ENCODE measurements at places on chromosomes 4 and X. TPM values are rescaled to one million over a fixed set of nuclear protein-coding genes. Genes with fewer than 3 reads are reported as not detected.

Gene UGDH
- total RNA-seq = 93.9 TPM

Gene NOX1
- not detected for total RNA-seq

Gene NDP
- total RNA-seq = not detected

Gene CEP135
- total RNA-seq = 14.8 TPM

Gene SUPT20HL1
- not detected for total RNA-seq

- DNase-seq = no peak
These were observed 138.0 kb downstream of the PDGFRA start for GRCh38 chr4:54367059-54367458.

GRCh38 chr4:89283226-89284009, 24.2 kb downstream of the GPRIN3 start:
- DNase-seq = no peak

DNA sequence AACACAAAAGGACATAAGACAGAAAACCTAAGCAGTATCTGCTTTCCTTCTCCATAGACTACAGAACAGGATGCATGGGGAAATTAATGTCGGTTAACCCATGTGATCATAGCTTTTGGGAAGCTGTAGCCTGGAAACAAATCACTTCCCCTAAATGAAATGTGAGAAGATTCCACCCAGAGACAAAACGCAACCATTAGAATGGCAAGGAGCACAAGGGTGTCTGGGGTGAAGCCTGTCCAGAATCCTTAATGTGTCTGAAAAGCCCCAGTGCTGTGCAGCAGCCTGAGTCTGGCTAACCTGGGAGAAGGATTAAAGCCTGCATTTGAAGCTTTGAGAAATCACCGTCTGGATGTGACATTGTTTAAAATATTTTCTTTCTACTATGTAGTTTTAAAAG, 213.3 kb downstream of the ANKRD50 start:
- no peak for DNase-seq

DNA sequence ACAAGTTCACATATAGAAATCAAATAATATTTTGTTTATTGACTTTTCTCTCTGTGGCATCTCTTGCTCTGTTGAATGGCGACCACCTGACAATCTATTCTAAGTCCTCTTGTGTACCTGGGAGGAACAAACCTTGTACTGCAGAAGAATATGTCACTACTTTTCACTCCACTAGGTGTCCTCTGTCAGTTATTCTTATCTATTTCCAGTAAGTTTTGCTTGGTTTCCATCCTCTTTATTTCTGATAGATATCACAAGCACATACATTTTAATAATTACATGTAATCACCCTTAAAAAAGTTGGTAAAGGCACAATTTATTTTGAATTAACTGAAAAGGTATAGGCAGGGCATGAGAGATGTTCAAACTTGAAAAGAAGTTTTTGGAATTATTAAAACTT, 238.4 kb downstream of the SNCA start:
- DNase-seq = no peak

GRCh38 chr4:100519205-100519604, 1.4 kb upstream of the EMCN start:
- DNase-seq = no peak

- DNase-seq = no peak
These were observed 239.2 kb downstream of the ANTXR2 start for GRCh38 chr4:79833857-79834256.

DNA sequence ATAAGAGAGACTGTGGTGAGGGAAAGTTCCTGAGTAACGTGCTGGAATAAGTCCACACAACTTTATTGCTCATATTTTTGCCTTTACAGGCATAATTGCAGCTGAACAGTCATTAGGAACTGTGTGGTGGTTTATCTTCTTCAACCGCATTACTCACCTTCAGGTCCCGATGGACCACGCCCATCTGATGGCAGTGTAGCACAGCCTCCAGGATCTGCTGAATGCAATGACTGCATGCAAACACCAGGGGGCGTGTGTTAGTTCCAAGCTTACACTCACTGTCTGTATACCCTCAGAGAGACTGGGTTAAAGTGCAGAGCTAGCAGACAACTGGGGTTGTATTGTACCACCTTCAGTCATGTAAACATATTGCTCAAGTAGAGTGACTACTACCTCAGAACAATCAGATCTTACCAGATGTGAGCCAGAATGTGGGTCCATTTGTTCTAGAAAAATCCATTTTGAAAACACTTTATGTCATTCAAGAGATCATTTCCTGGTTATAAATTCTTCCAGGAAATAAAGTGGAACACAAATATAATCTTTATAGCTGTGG, 214.0 kb downstream of the CAMK2D start:
- peak; percentile 83 for DNase-seq

GRCh38 chr4:86044593-86044985, 315.3 kb downstream of the MAPK10 start:
- no peak for DNase-seq

DNA sequence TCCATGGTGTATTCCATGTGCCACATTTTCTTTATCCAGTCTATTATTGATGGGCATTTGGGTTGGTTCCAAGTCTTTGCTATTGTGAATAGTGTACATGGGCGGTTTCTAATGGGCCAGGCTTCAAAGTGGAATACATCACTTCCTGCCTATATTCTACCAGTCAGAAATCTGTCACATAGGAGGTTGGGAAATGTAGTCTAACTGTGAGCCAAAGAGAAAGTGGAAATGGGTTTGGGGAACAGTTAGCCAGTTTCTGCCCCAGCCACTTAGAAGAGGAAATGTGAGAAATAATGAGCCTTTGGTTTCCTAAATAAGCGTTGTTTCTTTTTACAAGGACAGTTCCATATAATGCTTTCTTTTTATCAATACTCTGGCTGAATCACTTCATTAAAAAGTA, 85.1 kb upstream of the AP1S2 start:
- DNase-seq = no peak
